Stimulated activated CD8-positive, alpha-beta memory T cell treated with anti-CD3 and anti-CD28 coated beads, Interleukin-4, amount 100 ng/mL, for 4 hours (primary cell): ENCODE measurements at places on chromosomes 12 and 14.

GRCh38 chr14:94421316-94421715, 31.3 kb downstream of the SERPINA11 start:
- no peak for DNase-seq

GRCh38 chr12:64757771-64758170, 1.4 kb downstream of the GNS start:
- no peak for DNase-seq

DNA sequence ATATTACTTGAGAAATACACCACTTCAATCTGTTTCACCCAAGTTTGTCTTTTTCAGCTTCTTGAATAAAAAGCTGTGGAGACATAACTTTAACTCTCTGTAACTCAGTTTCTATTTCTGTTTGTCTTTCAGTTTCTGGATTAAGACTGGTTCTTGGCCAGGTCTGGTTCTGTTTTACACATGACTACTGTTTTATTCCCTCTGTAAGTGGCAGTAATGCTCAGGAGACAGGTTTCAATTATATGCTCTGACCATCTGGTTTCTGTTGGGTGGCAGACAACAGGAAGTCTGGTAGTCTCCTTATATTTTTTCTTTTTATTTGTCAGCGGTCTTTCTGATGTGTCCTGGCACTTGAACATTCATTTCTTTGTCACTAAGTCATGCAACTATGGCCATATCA, 102.9 kb downstream of the RPS29 start:
- DNase-seq, result no peak

- DNase-seq, result no peak
Observed at GRCh38 chr12:29546000-29546399, 48.5 kb upstream of the OVCH1 start.

GRCh38 chr12:82758749-82759330, 72.1 kb downstream of the TMTC2 start:
- DNase-seq, result no peak

GRCh38 chr14:95523051-95523814, 6.8 kb upstream of the SYNE3 start:
- DNase-seq, result no peak

DNA sequence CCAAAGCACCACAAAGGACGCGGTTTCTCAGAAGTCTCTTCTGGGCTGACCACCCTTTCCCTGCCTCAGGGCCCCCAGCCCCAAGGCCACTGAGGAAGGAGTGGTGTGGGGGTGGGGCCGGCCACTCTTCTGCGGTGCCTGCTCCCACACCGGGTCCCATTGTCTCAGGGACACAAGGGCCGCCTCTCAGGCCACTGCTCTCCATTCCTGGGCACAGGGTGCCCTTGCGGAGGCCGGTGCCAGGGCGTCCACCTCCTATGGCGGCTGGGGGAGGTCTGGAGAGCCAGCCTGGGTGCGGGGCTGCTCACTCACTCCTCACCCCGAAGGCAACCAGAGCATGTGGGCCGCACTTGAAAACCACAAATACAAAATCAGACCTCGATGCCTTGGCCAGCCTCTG, 44.1 kb downstream of the PRIMA1 start:
- DNase-seq, result no peak

DNA sequence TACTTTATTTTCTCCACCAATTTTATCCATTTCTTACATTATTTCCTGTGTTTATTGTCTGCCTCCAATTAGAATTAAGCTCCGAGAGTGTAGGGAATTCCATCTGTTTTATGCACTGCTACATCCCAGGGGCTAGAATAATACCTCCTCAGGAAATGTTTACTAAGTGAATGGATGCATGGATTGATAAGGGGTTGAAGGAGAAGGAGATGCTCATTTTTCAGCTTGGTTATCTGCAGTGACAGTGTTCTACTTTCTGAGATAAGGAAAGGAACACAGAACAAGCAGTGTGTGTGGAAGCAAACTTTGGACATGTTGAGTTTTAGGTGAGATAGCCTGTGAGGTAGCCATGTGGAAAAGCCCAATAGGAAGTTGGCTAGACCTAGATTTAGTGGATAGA, 164.6 kb upstream of the HMGA2 start:
- DNase-seq, result no peak

- no peak for DNase-seq
Observed at GRCh38 chr12:112833267-112833666, 41.7 kb downstream of the RPH3A start.

DNA sequence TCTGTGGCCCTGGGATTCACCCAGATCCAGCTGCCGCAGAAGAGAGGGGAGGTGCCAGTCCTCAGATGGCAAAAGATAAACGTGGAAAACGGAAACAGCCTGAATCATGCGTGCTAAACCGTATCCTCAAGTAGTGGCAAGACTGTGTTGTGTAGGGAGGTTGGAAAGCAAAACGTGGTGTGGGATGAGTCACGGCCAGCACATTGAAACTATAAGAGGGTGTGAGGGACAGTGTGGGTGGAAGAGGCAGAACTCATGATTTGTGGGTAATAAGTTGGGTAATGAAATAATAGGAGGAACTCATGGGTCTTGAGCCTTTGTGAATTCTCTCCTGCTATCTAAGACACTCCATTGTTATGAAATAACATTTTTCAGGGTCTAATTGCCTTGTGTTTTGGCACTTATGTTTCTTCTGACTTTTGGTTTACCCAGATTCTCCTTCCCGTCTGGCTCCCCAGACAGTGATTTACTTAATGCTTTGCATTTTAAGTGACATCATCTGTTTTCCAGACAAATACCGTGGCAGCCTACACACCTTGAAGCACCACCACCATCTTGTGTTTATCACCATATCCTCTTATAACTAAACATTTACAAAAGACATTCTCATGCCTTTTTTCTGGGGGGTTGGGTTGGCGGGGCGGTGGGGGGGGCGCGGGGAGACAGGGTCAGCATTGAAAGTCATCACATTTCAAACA, 62.3 kb upstream of the PTCSC3 start:
- DNase-seq, result no peak

GRCh38 chr14:44316647-44317440, 190.2 kb downstream of the FSCB start:
- DNase-seq, result no peak

- DNase-seq, result no peak
Observed at GRCh38 chr14:98234208-98234607, 1037.8 kb downstream of the BCL11B start.

- no peak for DNase-seq
Observed at GRCh38 chr12:9065607-9065856, 50.2 kb downstream of the A2M start.

DNA sequence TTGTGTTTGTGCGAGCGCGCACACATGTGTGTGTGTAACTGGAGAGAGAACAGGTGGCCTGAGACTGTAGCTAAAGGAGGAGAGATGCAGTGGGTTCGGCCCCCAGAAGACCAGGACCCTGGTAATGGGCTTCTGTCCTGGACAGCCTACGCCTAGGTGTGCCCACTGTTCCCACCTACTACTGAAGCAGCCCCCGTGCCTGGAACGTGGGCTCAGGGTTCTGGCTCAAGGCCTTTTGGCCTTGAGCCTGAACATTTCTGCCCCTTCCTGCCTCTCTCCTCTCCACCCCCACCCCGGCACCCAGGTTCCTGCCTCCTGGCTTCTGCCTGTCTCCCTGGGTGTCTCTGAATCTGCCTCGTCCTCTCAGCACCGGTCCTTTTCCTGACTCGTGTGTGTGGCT, 1.5 kb upstream of the NXPH4 start:
- DNase-seq, result no peak

DNA sequence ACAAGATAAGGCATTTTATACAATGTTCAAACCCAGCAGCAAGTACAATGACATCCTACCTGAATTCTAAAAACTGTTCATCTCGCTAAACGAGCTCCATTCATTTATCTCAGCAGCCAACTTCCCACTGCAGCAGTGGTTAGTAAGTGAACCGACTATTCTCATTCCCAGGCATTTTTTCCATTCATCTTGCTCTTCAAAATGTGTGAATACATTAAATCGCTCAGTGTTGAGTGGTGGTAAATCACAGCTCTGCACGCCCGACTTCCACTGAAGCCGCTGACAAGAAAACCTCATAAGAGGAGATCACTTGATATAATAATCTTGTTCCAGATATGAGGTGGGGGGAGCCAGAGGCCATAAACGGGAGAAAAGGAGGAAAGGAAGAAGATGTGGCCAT, 746.2 kb upstream of the USP15 start:
- no peak for DNase-seq
